ENCODE measurements at places on chromosomes 16 and 17.

- no peak for DNase-seq
Observed at GRCh38 chr16:4520913-4521312, 17.7 kb downstream of the CDIP1 start.

GRCh38 chr16:1914988-1915387, 3.2 kb downstream of the HS3ST6 start:
- no peak for DNase-seq

DNA sequence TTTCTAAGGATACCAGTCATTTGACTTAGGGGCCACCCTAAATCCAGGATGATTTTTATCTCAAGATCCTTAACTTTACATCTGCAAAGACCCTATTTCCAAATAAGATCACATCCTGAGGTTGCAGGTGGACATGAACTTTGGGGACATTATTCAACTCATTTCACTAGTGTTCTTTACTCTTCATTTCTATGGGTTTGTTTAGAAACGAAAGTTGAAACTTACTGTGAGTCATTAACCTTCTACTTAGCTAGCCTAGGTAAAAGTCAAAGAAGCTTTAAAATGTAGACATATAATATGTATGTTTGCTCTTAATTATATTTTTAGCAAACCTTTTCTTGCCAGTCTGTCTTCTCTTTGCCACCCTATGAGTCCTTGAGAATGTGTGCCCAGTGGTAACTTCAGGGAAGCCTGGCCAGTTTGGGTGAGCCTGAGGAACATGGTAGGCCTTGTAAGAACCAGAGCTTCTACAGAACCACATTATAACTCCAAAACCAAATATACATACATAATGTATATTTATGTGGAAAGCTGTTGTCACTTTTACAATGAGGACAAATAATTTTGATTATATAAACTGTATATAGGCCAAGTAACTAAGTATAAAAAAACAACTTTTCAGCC, 38.4 kb downstream of the BPTF start:
- no peak for DNase-seq

- DNase-seq = no peak
Observed at GRCh38 chr16:82633964-82634600, 7.3 kb downstream of the CDH13 start.

GRCh38 chr16:30122604-30123160, 338 bp downstream of the MAPK3 start:
- DNase-seq = no peak

GRCh38 chr16:29310852-29311314, 95.6 kb downstream of the NPIPB11 start:
- no peak for DNase-seq

DNA sequence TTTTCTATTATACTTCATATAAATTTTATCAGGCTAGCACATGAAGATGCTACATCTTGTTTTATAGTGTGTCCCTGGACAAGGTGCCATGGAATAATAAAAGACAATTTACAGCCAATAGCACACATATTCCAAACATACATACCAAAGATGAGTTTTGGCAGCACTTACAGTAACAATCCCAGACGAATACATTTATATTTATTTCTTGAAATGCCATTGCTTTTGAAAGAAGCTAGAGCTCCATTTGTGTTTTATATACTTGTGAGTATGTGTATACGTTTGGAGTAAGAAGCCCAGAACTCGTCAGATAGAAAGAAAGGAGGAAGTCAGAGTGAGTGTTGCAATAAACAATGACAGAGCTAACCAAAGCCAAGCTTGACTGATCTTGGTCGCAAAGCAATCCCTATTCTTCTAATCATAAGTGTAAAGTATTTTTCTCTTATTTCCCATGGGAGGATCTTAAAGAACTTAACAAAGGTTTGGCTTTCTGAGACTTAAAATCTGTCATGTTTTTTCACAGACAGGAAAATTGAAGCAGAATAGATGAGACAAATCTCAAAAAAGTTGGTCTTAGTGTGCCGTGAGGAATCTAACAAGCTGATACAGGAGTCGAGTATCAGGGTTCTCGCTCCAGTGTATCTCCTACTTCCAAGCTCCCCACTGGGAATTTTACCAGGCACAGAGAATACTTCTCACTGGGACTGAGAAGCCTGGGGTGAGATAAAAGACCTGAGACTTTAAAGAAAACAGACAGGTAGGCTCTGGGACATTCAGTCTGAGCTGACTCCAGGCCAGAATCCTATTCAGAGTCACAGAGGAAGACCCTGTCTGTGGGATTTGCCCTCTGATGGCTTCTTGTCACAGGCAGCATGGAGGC, 175.4 kb downstream of the AATF start:
- no peak for DNase-seq

DNA sequence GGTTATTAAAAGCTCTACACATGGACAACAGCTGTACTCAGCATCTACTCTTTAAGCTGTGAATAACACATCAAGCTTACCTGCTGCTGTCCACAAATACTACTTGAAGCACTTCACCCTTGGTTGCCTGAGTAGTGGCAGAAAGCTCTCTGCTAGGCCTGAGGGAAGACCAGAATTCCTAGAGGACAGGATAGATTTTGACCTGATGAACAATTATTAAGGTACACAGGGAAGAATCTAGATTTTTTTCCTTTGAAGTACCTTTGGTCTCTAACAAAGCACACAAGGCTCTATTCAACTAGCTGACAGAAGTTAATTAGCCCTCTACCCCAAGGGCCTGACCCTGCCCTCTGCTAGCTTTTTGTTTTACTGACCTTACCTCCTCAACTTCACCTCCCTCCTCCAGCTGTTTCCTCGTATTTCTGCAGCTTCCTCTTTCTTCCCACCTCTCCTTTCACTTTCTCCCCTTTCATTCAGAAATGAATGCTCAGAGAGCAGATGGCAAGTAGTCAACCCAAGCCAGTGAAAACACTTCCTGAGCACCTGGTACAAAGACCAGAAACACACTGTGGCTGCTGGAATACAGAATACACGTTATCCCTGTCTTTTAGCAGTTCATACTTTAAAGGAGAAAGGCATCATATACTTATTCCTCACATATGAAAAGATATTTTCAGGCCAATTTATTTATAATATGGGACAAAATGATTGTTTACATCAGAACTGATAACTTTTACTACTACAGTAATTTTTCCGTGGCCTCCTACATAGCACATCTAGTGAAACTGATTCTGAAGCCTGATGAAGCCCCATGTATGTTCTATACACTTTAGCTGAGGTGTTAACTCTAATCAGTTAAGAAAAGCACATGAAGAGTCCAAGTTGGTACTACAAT, 5.7 kb upstream of the VEZF1 start:
- no peak for DNase-seq

DNA sequence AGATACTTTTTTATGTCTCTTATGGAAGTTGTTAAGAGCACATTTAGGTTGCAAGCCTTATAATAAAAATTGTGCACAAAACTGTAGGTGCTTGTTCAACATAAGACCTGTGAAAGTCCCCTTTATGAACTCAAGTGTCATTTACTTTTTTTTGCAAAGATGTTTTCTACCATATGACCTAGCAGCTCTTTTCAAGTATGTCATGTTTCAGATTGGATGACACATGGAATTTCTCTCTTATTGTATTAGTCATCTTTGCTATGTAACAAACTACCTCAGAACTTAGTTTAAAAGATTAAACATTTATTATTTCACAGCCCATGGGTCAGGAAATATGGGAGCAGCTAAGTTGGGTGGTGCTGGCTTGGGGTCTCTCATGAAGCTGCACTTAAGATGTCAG, 57.9 kb downstream of the PHKB start:
- DNase-seq = peak; percentile 29

- DNase-seq = no peak
Observed at GRCh38 chr17:39949028-39949427, 13.8 kb upstream of the GSDMA start.

DNA sequence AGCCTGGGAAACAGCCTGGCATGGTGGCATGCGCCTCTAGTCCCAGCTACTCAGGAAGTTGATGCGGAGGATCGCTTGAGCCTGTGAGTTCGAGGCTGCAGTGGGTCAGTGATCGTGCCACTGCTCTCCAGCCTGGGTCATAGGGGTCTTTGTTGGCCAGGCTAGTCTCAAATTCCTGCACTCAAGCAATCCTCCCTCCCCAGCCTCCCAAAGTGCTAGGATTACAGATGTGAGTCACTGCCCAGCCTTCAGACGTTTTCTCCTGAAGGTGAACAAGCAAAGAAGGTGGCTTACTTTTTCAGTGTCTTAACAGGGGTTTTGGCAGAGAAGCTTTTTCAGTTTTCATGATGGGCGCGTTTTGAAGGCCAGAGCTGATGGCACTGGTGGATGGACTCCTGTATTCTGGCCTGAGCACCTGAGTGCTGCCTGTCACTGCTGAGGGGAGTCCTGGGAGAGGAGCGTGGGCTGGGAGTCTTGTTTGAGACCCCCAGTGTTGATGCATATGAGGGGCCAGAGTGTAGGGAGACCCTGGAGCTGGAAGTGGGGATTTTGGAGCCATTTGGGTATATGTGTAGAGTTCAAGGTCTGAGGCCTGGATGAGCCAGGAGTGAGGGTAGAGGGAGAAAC, 41.4 kb downstream of the FOXK2 start:
- no peak for DNase-seq

All from RCC 7860 (cell line).